ENCODE measurements at places on chromosomes 5 and 9.

DNA sequence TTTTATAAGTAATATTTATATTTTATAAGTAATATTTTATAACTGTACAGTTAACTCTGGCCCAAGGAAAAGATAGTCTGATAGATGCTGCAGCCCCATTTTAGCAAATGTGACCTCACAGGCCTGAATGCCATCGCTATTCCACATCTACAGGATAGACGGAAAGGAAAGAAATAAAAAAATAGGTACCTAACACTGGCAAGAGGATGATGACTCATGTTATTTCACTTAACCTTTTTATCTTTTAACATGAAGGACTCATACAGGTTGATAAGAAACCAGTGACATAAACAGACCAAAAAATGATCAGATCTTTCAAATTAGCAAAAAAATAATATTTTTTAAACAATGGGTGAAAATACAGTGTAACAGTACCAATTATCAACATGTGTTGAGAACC, 2.7 kb downstream of the CD274 start:
- DNase-seq, result no peak
- H3K27ac ChIP-seq, result no peak overlapping the region
- no peak overlapping the region for H3K4me3 ChIP-seq
- no peaks in the 10 kb centered on the region for H3K36me3 ChIP-seq

GRCh38 chr9:99478469-99479027, 256.5 kb downstream of the SEC61B start:
- no peaks in the 10 kb centered on the region for H3K36me3 ChIP-seq
- DNase-seq, result no peak
- H3K27ac ChIP-seq, result no peak overlapping the region
- no peaks in the 10 kb centered on the region for H3K27me3 ChIP-seq
- H3K4me1 ChIP-seq, result no peaks in the 10 kb centered on the region
- H3K4me3 ChIP-seq, result no peak overlapping the region

DNA sequence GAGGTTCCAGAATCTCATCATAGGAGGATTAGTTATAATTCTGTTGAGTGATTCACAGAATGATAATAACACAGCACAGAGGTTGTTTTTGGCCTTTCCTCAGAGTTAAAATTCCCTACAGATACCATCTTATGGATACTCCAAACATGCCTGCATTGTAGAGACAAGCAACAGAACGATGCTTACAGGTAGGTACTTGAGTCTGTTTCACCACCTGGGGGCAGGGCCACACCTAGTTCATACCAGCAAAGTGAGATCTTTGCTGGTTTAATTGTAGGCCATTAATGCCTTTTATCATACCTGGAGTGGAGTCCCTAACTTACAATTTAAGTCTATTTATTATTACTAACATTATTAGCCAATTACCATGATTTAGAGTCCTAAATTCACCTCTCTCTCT, 416.5 kb upstream of the TLE4 start:
- no peak overlapping the region for H3K4me3 ChIP-seq
- no peak overlapping the region for H3K27ac ChIP-seq
- H3K4me1 ChIP-seq, result no peaks in the 10 kb centered on the region
- DNase-seq, result no peak
- no peaks in the 10 kb centered on the region for H3K27me3 ChIP-seq

DNA sequence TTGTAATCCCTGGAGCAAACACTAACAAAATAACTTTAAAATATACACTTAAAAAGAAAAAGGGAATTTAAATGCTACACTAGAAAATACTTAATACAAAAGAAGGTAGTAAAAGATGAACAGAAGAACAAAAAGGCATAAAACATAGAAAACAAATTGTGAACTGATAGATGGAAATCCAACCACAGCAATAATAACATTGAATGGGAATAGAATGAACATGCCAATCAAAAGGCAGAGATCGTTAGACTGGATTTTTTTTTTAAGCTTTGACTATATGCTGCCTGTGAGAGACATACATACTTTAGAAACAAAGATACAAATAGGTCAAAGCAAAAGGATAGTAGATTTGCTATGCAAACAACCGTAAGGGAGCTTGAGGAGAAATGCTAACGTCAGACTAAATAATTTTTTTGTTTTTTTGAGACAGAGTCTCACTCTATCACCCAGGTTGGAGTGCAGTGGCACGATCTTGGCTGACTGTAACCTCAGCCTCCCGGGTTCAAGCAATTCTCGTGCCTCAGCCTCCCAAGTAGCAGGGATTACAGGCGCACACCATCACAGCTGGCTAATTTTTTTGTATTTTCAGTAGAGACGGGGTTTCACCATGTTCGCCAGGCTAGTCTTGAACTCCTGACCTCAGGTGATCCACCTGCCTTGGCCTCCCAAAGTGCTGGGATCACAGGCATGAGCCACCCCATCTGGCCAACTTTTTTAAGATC, 6.5 kb downstream of the ABO start:
- DNase-seq, result no peak
- no peaks in the 10 kb centered on the region for H3K36me3 ChIP-seq
- no peak overlapping the region for H3K27ac ChIP-seq
- no peaks in the 10 kb centered on the region for H3K27me3 ChIP-seq
- no peak overlapping the region for H3K4me3 ChIP-seq

- H3K27me3 ChIP-seq, result no peaks in the 10 kb centered on the region
- H3K27ac ChIP-seq, result no peak overlapping the region
- no peaks in the 10 kb centered on the region for H3K4me1 ChIP-seq
- no peak overlapping the region for H3K4me3 ChIP-seq
- no peaks in the 10 kb centered on the region for H3K36me3 ChIP-seq
Measured at GRCh38 chr5:29382780-29383179, 1810.7 kb upstream of the CDH6 start.

DNA sequence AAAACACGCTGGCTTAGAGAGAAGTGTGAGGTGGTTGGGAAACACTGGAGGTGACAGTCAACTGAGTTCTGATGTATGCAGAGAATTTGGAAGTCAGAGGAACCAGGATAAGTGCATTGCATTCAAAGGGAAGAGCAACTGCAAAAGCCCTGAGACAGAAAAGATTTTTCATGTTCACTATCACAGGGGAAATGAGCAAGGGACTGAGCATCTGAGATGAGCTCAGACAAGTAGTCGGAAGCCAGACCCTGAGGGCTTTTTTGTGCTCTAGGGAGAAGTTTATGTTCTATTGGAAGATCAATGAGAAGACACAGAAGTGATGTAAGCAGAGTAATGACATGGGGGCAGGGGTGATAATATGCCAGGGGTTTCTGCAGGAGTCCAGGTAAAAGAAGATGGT, 97.5 kb downstream of the HTR4 start:
- H3K27me3 ChIP-seq, result peaks cover 4% of the 10 kb centered on the region
- no peak overlapping the region for H3K27ac ChIP-seq
- H3K4me3 ChIP-seq, result no peak overlapping the region
- no peak for DNase-seq

DNA sequence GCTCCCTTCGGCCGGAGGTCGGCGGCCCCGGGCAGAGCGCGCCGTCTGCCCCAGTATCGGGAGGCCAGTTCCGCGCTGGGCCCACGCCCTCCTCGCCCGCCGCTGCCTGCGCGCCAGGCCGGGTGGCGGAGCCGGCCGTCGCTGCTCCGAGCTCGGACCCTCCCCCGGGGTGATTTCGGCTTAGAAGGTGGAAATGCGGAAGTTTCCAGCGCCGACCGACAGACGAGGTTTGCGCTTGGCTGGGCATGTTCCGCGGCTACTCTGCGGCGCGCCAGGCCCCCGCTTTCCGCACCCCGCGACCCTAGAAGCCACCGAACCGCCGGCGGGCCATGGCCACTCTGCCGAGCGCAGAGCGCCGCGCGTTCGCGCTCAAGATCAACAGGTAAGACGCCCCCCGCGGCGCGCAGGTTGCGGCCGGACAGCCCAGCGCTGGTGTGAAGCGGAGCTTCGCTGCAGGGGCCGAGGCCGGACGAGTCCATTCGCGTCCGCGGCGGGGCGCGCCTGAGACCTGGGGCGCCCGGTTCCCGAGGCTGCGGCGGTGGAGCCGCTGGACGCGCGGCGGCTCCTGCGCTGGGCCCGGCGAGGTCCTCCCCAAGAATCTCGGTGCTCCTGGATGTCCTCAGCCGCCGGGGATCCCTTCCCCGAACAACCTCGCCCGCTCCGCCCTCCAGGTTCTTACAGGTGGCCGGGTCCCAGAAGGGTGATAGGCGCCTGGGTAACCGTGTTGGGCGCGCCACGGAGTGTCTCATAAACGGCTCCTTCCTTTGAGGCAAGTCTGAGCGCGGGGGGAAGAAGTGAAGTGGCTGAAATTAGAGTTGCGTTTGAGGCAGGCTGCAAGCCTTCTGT, at the start of gene DOCK8:
TSS of gene DOCK8 (plus strand) at position 218 of the 846 bp plus-strand sequence. CDS start at position 330, 112 bp downstream.
- peak; percentile 46 for DNase-seq
- H3K36me3 ChIP-seq, result no peaks in the 10 kb centered on the region
- no peaks in the 10 kb centered on the region for H3K27me3 ChIP-seq
- H3K4me3 ChIP-seq, result peak within 1 kb of the TSS; percentile 71
- peak within 1 kb of the TSS; percentile 92 for H3K27ac ChIP-seq
- peaks cover 7% of the 10 kb centered on the region for H3K4me1 ChIP-seq

DNA sequence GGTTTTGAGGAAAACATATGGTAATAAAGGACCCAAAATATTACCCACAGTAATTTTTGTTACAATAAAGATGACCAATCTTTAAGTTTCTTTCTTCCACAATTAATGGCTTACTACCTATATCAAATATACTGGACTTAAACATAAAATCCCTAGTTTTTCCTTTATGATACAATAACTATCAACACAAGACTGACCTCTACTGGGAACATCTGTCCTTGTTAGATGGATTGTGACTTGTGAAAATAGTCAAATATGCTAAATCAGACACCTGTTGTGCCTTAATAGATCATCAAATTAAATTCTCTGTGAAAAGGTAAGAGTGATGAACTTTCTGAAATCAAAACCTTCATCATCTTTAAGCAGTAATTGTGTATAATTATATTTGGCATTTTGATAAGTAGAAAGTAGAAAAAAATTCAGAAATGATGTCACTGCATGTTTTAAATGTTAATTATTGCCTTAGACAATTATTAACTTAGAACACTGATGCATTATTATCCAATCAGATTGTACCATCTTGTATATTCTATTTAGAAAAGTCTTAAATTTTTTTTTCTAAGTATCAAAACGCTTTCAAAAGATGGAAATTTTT, 113.6 kb downstream of the DEPDC1B start:
- H3K36me3 ChIP-seq, result no peaks in the 10 kb centered on the region
- no peak overlapping the region for H3K27ac ChIP-seq
- no peaks in the 10 kb centered on the region for H3K4me1 ChIP-seq
- no peaks in the 10 kb centered on the region for H3K27me3 ChIP-seq

DNA sequence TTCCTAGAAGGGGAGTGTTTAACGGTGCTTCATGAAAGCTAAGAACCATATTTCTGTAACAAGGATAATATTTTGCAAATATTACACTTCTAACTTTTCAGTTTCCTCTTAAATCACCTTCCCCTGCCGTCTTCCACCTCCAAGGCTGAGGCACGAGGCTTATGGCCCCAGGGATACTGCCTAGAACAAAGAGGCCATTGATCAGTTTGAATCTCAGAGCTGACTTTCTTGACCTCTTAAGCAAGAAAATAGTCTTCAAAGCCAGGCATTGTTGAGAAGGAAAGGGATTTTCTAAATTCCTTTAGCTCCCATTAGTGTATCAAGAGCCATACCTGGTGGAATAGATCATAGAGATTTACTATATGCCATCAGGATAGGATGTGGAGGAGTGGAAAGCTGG, 566.2 kb downstream of the BNC2 start:
- H3K4me3 ChIP-seq, result no peak overlapping the region
- no peak for DNase-seq
- no peaks in the 10 kb centered on the region for H3K36me3 ChIP-seq

DNA sequence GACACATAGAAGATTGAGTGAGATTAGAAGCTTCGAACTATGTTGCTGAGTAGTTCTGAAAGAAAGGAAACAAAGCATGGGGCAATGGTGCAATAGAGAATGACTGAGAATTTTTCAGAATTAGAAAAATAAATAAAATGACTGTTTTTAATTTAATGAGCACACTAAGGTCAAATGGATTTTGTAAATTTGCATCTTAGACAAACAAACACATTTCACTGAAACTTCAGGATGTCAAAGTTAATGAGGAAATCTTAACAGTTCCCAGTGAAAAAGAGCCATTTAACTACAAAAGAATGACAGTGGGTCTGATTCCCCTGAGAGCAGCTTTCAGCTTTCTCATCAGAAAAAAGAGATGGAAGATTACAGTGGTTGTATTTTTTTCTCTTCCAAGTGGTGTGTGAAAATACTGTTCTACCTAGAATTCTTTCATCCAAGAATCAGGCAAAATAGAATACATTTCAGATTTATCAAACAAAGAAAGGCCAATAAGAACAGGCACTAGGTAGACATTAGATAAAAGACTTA, 591.9 kb downstream of the SEMA5A start:
- no peaks in the 10 kb centered on the region for H3K4me1 ChIP-seq
- H3K27me3 ChIP-seq, result no peaks in the 10 kb centered on the region
- H3K27ac ChIP-seq, result no peak overlapping the region
- DNase-seq, result no peak
- H3K36me3 ChIP-seq, result no peaks in the 10 kb centered on the region

DNA sequence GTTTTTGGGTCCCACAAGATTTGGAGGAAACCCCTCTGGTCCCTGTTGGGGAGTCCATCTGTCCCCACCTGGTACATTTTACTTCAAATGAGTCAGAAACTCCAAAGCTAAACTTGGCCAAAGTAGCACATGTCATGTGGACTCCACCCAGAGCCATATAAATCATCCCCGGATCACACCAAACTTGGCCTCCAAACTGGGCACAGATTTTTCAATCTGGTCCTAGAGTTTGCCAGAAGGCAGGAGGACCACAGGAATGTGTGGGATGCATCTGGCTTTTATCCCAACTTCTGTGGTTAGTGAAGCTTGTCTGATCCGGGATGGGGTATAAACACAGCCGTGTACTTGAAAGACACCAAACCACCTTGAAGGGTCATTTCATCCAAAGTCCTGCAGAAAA, 66.3 kb downstream of the MAT2B start:
- no peak overlapping the region for H3K27ac ChIP-seq
- no peaks in the 10 kb centered on the region for H3K4me1 ChIP-seq
- H3K36me3 ChIP-seq, result no peaks in the 10 kb centered on the region

DNA sequence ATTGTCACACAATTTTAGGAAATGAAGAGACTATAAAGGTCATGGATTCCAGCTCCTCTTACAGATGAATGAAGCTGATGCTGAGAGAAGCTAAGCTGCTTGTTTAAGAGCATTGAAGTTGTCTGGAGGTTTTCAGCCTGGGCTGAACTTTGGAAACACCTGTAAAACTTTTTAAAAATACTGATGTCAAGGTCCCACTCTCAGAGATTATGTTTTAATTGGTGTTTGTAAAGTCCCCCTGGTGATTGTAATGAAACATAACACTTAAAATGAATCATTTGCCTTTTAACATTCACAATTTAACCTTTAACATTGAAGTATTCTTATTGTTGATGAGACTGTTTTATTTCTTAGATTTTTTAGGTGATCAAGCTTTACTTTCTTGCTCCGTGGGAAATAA, 16.4 kb downstream of the RAD23B start:
- peaks cover 38% of the 10 kb centered on the region for H3K36me3 ChIP-seq
- H3K27me3 ChIP-seq, result no peaks in the 10 kb centered on the region
- H3K27ac ChIP-seq, result peak overlapping the region; percentile 30
- no peak for DNase-seq

- no peak overlapping the region for H3K27ac ChIP-seq
- peaks cover 23% of the 10 kb centered on the region for H3K4me1 ChIP-seq
- DNase-seq, result no peak
- no peaks in the 10 kb centered on the region for H3K27me3 ChIP-seq
- no peaks in the 10 kb centered on the region for H3K36me3 ChIP-seq
- H3K4me3 ChIP-seq, result no peak overlapping the region
Measured at GRCh38 chr5:159821461-159821940, 94.8 kb upstream of the ADRA1B start.

All from esophagus squamous epithelium (tissue), 5 donors.